ENCODE measurements at places on chromosomes 1 and 21.
A peak's percentile ranks its signal among the peaks of the same experiment; 100 is the strongest.

DNA sequence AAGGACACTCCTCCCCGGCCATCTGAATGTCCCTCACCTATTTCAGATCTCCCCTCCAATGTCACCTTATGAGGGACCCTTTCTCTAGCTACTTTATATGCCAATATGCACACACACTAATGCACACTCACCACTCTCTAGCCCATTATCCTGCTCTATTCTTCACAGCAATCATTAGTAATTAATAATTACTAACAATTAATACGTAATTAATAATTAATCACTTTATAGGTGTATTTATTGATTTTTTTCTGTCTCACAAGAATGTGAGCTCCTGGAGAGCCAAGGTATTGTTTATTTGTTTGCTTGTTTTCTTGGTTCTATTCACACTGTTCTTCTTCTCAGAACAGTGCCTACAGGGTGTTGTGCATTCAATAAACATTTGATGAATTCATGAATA lies 385.2 kb upstream of the DUSP10 start:
- no peaks in the 10 kb centered on the region for H3K36me3 ChIP-seq
- H3K27ac ChIP-seq, result no peak overlapping the region
- peaks cover 4% of the 10 kb centered on the region for H3K27me3 ChIP-seq
- H3K4me3 ChIP-seq, result no peak overlapping the region
- H3K4me1 ChIP-seq, result no peaks in the 10 kb centered on the region
- DNase-seq, result no peak

- H3K27ac ChIP-seq, result peak overlapping the region; percentile 89
- no peak for DNase-seq
- H3K4me1 ChIP-seq, result peaks cover 68% of the 10 kb centered on the region
- H3K36me3 ChIP-seq, result peaks cover 9% of the 10 kb centered on the region
- no peaks in the 10 kb centered on the region for H3K27me3 ChIP-seq
- peak overlapping the region; percentile 42 for H3K4me3 ChIP-seq
These were observed 4.1 kb downstream of the RUNX1 start for GRCh38 chr21:35044770-35045541.

- H3K4me1 ChIP-seq, result peaks cover 6% of the 10 kb centered on the region
- no peaks in the 10 kb centered on the region for H3K27me3 ChIP-seq
- H3K27ac ChIP-seq, result peak overlapping the region; percentile 28
- H3K36me3 ChIP-seq, result peaks cover 3% of the 10 kb centered on the region
These were observed 248.6 kb downstream of the DNM3 start for GRCh38 chr1:172089768-172090510.

- H3K27ac ChIP-seq, result no peak overlapping the region
- peaks cover 3% of the 10 kb centered on the region for H3K27me3 ChIP-seq
- no peak for DNase-seq
- no peaks in the 10 kb centered on the region for H3K36me3 ChIP-seq
- H3K4me3 ChIP-seq, result no peak overlapping the region
- H3K4me1 ChIP-seq, result peaks cover 2% of the 10 kb centered on the region
These were observed 225.8 kb downstream of the RYR2 start for GRCh38 chr1:237267743-237268142.

- H3K27ac ChIP-seq, result no peak overlapping the region
- H3K27me3 ChIP-seq, result no peaks in the 10 kb centered on the region
- no peak overlapping the region for H3K4me3 ChIP-seq
- H3K4me1 ChIP-seq, result peaks cover 15% of the 10 kb centered on the region
These were observed 23.3 kb downstream of the CNIH4 start for GRCh38 chr1:224380003-224380402.

GRCh38 chr1:119959268-119960220 lies 63.2 kb upstream of the ADAM30 start:
- peaks cover 9% of the 10 kb centered on the region for H3K4me1 ChIP-seq
- no peaks in the 10 kb centered on the region for H3K27me3 ChIP-seq
- H3K4me3 ChIP-seq, result no peak overlapping the region
- peaks cover 30% of the 10 kb centered on the region for H3K36me3 ChIP-seq
- no peak for DNase-seq

- DNase-seq, result no peak
- peaks cover 9% of the 10 kb centered on the region for H3K4me1 ChIP-seq
- no peaks in the 10 kb centered on the region for H3K36me3 ChIP-seq
- no peak overlapping the region for H3K4me3 ChIP-seq
- no peaks in the 10 kb centered on the region for H3K27me3 ChIP-seq
These were observed 6.4 kb upstream of the RGS2 start for GRCh38 chr1:192802406-192802805.

DNA sequence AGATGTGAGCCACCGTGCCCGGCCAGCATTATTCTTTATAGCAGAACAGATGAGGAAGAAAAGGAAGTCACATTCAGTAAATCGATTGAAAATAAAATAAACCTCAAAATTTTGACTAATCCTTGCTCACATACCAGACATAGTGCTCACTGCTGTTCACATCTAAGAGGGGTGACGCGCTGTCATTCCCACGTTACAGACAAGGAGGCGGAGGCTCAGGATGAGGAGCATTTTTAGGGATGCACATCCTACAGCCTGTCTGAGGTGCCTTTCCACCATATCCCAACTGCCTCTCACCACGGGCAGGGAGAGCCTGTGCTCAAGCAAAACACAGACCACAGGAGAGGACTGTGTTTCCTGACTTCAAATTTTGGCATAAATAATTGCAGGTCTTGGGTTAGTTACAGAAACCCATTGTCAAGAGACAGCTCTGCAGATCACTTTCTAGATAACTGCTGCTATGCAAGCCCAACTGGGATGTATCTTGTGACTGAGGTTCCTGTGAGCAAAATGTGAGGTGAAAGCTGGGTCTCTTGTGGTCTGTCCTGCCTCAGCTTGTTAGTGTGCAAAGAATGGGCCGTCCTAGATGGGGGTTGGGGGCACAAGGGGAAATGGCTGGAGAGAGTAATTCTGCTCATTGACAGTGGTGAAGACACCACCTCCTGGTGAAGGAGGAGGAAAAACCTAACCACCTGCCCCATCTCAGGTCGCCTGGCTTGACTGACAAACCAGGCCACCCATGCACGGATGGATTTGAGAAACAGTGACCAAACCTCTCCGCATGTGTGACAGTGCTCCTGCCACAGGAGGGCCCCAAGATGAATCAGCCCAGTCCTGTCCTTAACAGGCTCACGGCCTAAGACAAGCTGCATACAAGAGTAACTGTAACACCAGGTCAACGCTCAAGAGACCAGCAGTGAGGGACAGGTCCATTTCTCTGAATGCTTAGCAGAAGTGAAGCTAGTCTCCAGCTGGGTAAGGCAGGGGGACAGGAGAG lies 8.2 kb downstream of the TNN start:
- DNase-seq, result no peak
- peaks cover 6% of the 10 kb centered on the region for H3K4me1 ChIP-seq
- no peaks in the 10 kb centered on the region for H3K36me3 ChIP-seq
- no peak overlapping the region for H3K27ac ChIP-seq
- no peak overlapping the region for H3K4me3 ChIP-seq
- H3K27me3 ChIP-seq, result peaks cover 27% of the 10 kb centered on the region
